ENCODE measurements at places on chromosomes 2 and 18.

DNA sequence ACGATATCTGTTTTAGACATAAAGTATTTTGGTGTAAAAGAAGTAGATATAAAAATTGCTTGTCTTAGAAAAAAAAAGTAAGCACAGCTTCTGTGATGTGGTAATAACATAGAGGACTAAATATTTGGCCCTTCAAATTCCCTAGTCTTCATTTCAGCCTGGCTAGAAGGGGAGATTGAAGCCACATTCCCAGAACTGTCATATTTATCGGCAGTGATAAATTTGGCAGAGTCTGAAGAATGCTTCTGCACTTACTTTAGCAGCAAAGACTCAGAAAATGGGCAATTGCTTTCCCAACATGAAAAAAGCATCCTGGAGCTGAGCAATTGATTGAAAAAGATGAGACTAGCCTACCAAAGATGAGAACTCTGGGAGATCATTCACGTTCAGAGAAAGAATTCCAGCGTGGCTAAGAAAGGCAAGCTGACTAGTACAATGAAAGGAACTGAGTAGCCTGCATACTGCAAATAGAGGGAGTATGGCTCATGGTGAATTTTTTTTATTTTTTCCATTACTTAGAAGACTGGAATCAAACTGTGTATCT is 278.7 kb upstream of the KLHL29 start:
- no peak for DNase-seq

GRCh38 chr2:64179582-64180321 is 35.5 kb upstream of the PELI1 start:
- DNase-seq = no peak

GRCh38 chr2:197777823-197778407 is 7.2 kb downstream of the BOLL start:
- DNase-seq = no peak

DNA sequence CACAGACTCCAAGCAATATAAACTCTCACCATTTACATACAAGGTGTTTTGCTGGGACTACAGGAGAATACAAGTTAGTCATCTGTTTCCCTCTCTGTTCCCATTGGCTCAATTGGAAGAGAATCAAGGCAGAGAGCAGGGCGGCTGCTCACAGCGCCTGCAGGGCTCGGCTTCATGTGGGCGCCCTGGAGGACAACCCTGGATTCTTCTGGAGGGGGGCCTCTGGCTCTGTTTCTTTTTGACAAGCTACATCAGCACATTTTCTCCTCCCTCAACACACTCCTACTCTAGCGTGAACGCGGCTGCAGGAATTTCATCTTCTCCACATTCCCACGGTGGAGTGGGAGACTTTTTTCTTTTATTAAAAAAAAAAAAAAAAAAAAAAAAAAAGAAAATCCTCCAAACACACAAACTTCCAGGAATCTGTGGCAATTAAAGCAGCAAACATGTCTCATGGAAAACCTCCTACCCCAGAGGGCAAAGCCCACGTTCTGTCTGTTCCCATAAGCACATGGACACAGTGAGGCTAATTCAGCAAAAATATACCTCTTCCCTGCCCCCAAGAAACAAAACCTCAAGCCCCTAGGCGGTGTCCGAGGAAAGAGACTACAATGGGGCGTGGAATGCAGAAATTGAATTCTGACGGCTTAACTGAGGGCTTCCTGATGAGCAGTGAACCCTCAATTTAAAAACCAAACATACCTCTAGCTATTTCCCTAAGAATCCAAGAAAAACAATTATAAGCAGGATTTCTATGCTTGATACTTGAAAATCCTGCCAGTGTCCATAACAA is 50.6 kb downstream of the PARD6G start:
- DNase-seq = no peak

DNA sequence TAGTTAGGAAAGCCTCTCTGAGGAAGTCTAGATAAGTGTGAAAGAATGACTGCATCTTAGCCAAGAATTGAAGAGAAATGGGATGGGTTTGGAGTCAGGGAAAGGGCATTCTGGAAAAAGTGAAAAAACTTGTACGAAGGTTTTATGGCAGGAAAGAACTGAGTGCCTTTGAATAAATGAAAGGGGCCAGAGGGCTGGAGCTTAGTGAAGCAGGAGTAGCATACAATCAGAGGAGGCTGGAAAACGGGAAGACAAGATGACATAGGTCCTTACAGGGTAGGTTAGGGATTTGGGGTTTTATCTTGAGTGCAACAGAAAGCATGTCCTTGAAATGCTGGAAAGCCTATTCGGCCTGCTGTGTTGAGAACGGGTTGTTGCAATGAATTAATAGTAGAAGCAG is 152.6 kb upstream of the RND3 start:
- DNase-seq = no peak

- DNase-seq = no peak
Measured at GRCh38 chr18:57915248-57915647, 112.1 kb upstream of the ATP8B1 start.

DNA sequence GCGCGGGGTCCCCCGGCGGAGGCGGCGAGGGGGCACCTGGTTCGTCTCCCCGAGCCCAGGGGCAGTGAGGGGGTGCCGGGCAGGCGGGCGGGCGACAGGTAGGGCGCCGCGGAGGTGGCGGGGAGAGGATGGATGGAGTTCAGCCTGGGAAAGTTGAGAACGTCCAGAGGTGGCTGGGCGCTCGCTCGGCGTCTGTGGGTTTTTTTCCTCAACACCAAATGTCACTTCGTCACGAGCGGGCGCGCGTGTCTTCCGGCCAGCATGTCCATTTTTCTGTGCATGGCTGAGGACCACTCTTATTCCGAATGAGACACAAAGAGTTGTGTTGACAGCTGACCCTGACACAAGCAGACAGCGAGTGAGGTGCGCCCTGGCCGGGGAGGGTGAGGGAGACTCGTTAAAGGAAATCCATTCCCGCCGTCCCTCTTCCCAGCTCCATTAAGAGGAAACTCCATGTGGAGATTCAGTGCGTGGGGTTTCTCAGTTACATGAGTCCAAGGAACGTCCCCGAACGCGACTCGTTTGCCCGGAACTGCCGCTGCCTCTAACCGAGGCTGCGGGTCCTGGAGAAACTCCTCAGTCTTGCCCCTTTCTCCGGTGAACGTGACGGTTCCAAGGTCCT is 859 bp downstream of the GREB1L start:
- no peak for DNase-seq

- no peak for DNase-seq
Measured at GRCh38 chr2:30039101-30039500, 107.7 kb upstream of the YPEL5 start.

DNA sequence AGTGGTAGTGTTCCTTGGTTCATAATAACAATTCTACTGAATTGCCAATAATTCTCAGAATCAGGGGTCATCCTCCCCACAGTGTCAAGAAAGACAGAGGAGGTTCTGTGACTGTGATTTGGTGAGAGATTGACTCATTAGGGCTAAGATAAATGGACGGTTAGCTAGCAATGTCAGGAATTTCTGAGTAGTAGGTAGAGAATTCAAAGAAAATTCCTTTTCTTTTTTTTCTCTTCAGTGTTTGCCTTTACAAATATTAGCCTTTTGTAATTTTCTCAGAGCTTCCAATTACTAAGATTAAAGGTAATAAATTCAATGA is 16.8 kb upstream of the CRIM1 start:
- DNase-seq = no peak

DNA sequence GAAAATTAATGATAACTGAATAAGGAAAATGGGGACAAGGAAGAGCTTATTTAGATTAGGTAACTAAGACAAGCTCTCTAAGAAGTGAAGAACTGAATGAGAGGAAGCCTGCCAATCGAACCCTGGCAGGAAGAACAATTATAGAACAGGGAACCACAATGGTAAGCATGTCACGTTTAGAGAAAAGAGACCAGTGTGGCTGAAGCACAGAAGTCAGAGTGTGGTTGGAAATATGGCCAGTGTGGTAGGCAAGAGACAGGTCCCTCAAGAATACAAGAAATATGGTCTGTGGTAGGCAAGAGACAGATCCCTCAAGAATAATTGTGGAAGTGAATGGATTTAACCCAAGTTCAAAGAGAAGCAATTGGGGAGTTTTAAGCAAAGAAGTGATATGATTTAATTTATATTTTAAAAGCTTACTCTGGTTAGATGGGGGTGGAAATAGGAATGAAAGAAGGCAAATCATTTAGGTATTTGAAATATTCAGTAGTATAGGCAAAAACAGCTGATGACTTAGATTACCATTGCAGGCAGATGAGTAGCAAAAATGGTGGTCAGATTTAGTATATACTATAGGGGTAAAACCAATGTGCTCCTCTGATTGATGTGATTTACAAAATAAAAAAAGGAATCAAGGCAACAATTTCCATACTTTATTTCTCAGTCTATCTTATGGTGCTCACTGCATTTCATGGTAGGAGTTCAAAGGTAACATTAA is 38.8 kb upstream of the ERMN start:
- no peak for DNase-seq

DNA sequence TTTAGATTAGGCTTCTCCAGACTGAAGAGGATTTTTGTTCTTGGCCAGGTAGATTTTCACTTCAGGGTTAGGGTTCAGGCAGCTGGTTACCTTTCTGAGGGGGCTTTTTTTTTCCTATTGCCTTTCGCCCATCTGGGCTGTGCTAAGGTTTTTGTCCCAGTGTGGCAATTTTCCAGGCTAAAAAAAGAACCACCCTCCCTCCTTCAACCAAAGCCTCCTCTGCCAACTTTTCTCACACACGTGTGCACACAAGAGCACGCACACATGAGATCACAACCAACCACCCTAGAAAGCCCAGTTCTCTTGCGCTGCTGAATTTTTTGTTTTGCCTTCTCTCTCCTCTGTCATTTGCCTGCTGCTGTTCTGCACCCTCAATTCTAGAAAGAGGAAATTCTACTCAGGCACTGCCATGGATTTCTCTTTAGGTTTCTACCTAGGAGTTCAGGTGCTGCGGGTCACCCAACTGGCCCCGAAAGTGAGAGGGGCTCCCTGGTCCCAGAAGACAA is 8.5 kb upstream of the CXCR4 start:
- DNase-seq = no peak

DNA sequence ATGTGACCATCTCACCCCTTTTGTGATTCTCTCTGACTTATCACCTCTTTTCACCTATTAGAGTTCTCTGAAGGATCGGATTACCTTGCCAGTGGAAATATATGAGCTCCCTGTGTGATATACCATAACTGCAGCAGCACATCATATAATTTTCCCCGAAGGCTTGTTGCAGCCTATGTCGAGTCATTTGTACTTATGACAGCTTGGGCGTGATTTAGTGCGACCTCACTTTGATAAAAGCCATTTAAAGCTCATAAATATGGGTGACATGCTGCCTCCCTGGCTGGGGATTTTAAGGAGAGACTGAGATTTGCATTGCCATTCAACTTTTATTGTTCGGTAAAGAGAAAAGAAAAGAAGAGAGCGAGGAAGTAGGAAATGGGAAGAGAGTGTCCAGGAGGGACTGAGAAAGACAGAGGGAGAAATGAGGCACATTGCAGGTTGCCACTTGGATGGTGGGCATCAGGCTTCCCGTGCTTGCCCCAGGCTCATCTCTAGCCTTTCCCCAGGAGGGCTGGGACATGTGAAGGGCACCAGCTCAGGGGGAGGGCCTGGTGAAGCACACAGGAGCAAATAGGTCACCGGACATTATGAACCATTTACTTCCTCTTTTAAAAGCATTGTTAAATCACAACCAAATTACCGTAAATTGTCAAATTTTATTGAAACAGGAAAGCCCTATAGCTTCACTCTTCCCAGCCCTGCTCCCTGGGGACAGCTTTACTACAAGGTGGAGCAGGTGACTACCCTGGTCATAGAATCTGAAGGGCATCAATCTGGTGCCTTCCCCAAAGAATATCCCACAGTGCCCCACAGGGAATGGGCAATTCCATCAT is 161.3 kb downstream of the SETBP1 start:
- DNase-seq = no peak

DNA sequence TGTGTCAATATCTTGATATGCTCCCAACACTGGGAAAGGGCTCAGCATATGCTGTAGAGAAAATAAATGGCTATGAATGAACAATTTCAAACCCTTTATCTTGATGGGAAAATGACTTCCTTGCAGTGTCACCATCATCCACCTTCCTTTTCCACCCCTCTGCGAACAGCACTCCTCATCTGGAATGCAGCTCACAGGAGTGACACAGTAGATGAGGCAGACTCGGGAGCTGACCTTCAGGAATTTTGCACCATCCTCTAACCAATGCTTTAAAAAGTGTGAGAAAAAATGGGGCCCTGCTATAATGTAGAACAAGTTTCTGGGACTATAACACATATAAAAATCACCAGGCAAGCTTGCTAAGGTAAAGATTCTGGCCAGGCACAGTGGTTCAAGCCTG is 41.3 kb upstream of the YPEL5 start:
- no peak for DNase-seq

- DNase-seq = no peak
Measured at GRCh38 chr2:41940745-41941063, 107.1 kb upstream of the PKDCC start.

- no peak for DNase-seq
Measured at GRCh38 chr2:98382739-98383138, 36.5 kb downstream of the CNGA3 start.

GRCh38 chr2:65357095-65357958 is 75.1 kb downstream of the SPRED2 start:
- no peak for DNase-seq

GRCh38 chr2:44943031-44943692 is 1.7 kb downstream of the SIX3 start:
- no peak for DNase-seq

DNA sequence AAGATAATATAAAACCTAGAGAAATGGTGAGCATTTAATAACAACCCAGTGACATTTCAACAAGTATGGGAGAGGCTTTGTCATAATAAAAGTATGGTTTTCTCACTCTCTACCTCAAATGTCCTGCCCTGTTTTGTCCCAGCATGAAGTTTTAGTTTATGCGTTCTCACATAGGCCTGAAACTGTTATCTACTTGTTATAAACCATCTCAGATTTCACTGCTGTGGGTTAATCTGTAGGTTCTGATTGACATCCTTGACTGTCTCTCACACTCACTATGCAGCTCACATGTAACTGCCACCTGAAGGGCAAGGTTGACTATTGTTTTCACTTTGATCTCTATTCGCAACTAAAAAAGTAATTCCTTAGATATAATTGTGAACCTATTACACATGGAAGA is 44.9 kb downstream of the ZEB2 start:
- DNase-seq = no peak

GRCh38 chr2:221606424-221606823 is 34.3 kb upstream of the EPHA4 start:
- DNase-seq = no peak

- DNase-seq = no peak
Measured at GRCh38 chr2:232449964-232450363, 6.0 kb upstream of the ALPI start.

DNA sequence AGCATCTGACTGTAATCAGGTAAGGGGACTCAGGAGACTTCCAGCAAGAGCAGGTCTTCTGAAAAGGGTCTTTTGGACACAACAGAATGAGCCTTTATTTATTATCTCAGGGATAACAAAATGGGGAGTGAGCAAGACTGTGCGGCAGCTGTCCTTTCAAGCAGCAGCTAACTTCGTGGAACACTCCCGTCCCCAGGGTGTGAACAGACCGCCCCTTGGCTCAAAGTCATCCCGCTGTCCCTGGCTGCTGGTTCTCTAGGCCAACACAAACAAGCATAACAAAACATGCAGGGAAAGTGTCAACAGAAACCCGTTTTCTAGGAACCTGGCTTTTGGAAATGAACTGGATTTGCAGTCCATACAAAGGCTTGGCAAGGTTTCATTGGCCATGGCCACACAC is 787.9 kb upstream of the FANCL start:
- no peak for DNase-seq
